NCI-H82 (cell line): ENCODE measurements at places on chromosomes 5 and 9.
A peak's percentile ranks its signal among the peaks of the same experiment; 100 is the strongest.

DNA sequence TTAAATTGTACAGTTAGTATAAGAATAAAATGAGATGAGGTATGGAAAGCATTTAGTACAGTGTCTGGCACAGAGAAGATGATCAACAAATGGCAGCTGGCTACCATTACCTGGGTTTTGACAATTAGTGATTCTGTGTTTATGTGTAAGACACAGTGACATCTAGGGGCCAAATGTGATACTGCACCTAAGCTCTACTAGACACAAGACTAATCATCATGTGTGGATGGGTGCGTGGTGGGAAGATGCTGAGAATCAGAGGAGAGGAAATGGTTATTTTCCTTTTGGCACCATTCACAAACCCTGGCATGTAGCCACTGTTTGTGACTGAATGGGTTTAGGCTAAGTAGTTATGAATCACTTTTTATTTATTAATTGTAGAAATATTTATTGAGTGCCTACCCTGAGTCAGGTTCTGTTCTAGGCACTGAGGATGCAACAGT, 109.8 kb upstream of the TBC1D2 start:
- peak; percentile 67 for DNase-seq

DNA sequence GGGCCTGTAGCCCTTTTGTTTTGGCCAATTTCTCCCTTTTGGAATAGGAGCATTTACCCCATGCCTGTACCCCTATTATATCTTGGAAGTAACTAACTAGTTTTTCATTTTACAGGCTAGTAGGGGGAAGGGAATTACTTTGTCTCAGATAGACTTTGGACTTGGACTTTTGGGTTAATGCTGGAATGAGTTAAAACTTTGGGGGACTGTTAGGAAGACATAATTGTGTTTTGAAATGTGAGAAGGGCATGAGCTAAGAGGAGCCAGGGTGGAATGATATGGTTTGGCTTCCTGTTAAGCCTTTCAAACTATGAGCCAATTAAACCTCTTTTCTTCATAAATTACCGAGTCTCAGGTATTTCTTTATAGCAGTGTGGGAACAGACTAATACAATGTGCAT, 168.1 kb downstream of the FGF1 start:
- no peak for DNase-seq

DNA sequence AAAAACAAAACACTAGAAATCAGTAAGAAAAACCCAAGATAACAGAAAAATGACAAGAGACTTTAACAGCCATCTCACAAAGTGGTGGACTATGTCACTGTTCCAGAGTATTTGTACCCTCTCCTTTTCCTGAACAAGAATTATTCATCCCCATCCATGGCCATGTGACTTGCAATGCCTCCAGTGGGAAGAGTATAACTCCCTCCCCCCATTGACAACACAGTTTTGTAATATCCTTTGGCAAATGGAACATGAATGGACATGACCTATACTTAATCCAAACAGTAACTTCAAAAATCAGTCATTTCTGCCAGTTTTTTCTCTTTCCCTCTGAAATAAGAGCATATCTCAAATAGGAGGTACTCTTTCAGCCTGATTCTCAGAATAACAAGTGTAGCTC, 33.9 kb downstream of the PTBP3 start:
- no peak for DNase-seq

- DNase-seq: no peak
Observed at GRCh38 chr5:172035049-172035448, 28.6 kb upstream of the FBXW11 start.

DNA sequence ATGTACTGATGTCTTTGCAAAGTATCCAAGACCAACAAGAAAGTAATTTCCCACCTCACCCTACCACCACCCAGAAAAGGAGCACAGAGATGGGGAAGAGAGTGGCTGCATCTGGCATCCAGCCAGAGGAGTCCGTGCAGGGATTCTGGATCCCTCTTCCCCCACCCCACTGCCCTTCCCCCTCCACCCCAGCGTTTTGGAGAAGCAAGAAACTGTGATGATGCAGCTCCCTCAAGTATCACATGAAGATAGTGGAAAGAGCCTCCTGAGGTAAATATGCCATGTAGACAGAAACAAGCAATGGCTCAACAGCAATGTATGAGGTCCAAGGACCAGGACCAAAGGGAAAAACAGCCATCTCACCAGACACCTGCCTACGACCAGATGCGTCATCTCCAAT, 153.8 kb downstream of the DEPDC1B start:
- no peak for DNase-seq

GRCh38 chr5:10518347-10518746, 45.5 kb upstream of the ANKRD33B start:
- no peak for DNase-seq

- DNase-seq: peak; percentile 82
Observed at GRCh38 chr9:35882263-35882848, 12.2 kb upstream of the OR13J1 start.

- no peak for DNase-seq
Observed at GRCh38 chr5:100502684-100503083, 32.5 kb upstream of the FAM174A start.

GRCh38 chr5:81506378-81506777, 112.4 kb upstream of the ACOT12 start:
- no peak for DNase-seq
